CD4-positive, alpha-beta memory T cell (primary cell): ENCODE measurements at places on chromosomes 16 and 17. TPM values are rescaled to one million over a fixed set of nuclear protein-coding genes. Genes with fewer than 3 reads are reported as not detected.

GRCh38 chr17:17125136-17126084 lies 80.7 kb downstream of the PLD6 start:
- peaks cover 13% of the 10 kb centered on the region for H3K36me3 ChIP-seq
- peak; percentile 66 for DNase-seq
- peak overlapping the region; percentile 53 for H3K27ac ChIP-seq

GRCh38 chr17:13387952-13388351 lies 213.8 kb downstream of the HS3ST3A1 start:
- no peak overlapping the region for H3K4me3 ChIP-seq
- no peaks in the 10 kb centered on the region for H3K36me3 ChIP-seq
- H3K27me3 ChIP-seq = no peaks in the 10 kb centered on the region
- H3K27ac ChIP-seq = no peak overlapping the region
- DNase-seq = no peak

GRCh38 chr17:5019475-5019956 lies 15.7 kb downstream of the SLC52A1 start:
- H3K27ac ChIP-seq = no peak overlapping the region
- no peaks in the 10 kb centered on the region for H3K27me3 ChIP-seq
- H3K4me3 ChIP-seq = no peak overlapping the region

DNA sequence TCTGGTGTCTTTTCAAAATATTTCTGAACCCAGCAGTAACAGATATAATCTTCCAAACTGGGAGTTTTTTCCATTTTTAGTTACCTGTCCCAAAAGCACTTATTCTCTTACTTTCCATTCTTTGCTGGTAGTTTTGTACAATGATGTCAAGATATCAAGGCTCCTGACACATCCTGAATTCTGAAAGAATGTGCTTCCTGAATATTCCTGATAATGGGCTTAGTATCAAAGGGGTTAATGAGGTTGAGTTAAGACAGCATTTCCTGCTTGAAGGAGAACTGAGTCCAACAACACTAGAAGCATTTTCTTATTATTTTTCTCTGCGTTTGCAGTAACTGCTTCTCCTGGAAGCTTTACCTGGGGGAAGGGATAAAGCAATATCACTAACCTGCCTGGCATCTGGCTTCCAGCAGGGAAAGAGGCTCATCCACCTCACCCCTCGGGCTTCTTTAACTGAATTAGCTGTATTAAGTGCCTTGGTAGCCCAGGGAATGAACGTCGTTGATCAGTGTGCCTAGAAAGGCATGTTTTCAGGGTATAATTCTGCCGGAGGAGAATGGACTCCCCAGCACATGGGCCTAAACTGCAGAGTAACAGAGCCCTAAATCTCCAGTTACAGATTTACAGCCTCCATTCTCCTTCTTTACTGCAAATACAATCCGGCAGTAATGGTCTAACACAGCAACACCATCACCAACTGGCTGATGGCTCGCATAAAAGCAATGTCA lies 134.4 kb downstream of the SNX11 start:
- no peak for DNase-seq
- H3K4me1 ChIP-seq = peaks cover 65% of the 10 kb centered on the region
- H3K27me3 ChIP-seq = no peaks in the 10 kb centered on the region
- no peak overlapping the region for H3K4me3 ChIP-seq
- no peak overlapping the region for H3K27ac ChIP-seq
- peaks cover 2% of the 10 kb centered on the region for H3K36me3 ChIP-seq

DNA sequence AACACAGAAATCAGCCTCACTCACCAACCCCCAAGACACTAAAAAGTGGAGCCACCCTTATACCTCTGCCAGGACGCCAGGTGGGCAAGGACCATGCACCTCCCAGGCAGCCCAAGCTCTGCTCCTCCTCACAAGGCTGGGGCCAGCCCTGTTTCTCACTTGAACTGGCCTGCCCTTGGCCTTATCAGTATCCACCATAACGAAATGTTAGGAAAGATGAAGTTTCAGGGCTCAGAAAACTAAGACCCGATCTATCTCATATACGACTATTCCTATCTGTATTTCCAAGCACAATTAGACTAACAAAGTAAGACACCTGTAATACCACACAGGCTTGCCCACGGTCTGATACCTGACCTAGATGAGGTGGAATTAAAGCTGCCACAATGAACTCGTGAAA lies 6.9 kb downstream of the FBXO31 start:
- no peak overlapping the region for H3K4me3 ChIP-seq
- no peaks in the 10 kb centered on the region for H3K36me3 ChIP-seq
- H3K27ac ChIP-seq = no peak overlapping the region

DNA sequence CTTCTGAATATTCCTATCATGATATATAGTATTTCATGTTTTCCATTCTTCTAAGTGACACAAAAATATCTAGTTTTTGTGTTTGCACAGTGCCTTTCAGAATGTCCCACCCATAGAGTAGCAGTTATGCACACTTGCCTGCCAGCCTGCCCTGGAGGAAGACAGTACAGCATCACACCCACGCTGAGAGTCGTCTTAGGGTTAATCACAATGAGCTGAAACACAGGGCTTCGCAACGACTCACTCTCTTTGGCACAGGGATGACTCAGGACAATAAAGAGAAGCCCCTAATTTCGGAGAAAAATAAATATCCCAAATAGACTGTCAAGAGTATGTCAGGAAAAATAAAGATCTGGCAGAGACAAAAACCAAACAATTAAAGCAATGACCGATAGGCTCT lies 11.6 kb upstream of the NDUFAB1 start:
- no peaks in the 10 kb centered on the region for H3K4me1 ChIP-seq
- H3K27me3 ChIP-seq = no peaks in the 10 kb centered on the region
- no peak overlapping the region for H3K4me3 ChIP-seq
- no peak overlapping the region for H3K27ac ChIP-seq
- H3K36me3 ChIP-seq = peaks cover 14% of the 10 kb centered on the region

DNA sequence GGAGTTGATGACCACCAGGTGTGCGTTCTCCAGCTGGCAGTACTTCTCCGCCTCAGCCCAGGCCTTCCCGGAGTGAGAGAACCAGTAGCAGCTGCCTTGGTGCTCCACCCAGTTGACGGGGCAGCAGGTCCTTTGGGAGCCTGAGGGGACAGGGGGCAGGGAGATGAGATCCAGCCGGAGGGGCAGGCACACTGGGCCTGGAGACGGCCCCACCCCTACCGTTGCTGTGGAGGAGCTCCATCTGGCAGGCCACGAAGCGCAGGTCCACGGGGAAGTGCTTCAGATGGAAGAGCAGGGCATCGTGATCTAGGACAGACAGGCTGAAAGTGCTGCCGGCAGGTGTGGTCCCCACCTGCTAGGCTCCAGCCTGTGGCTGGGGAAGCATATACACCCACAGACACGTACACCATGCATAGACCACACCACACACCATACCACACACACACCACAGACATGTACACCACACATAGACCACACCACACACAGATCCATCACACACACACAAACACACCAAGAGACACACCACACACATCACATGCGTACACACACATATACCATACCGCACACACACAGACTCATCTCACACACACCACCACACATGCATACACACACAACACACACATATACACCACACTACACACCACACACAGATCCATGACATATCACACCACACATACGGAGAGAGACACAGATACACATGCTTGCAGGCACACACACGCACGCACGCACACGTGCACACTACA lies 7.4 kb downstream of the ASGR2 start:
- H3K4me1 ChIP-seq = peaks cover 6% of the 10 kb centered on the region
- DNase-seq = no peak
- no peak overlapping the region for H3K4me3 ChIP-seq
- H3K36me3 ChIP-seq = no peaks in the 10 kb centered on the region

DNA sequence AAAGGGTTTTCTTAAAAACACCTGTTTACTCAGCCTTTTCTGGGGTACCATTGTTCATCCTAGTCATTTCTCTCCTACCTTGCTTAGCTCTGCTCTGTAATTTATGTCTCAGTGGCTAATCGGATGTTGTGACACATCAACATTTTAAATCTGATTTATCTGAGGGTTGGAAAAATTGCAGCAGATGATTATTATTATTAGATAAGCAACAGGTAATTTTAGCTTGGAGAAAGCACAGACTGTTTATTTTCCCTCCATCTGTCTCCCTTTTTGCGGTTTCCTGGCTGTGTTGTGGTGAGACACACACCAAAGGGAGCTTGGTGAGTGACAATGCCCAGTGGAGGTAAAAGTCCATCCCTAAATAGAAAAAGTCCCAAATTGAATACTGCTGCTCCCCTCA lies 389.9 kb downstream of the UTP18 start:
- no peaks in the 10 kb centered on the region for H3K27me3 ChIP-seq
- no peak overlapping the region for H3K4me3 ChIP-seq
- no peaks in the 10 kb centered on the region for H3K4me1 ChIP-seq
- no peak overlapping the region for H3K27ac ChIP-seq

- H3K4me1 ChIP-seq = no peaks in the 10 kb centered on the region
- H3K27ac ChIP-seq = no peak overlapping the region
- DNase-seq = no peak
- no peaks in the 10 kb centered on the region for H3K36me3 ChIP-seq
Observed at GRCh38 chr16:77736879-77737278, 14.6 kb downstream of the NUDT7 start.

The MYH1 gene
- not detected for total RNA-seq
